ENCODE measurements at places on chromosomes 12 and 14. TPM values are rescaled to one million over a fixed set of nuclear protein-coding genes. Genes with fewer than 3 reads are reported as not detected.

DNA sequence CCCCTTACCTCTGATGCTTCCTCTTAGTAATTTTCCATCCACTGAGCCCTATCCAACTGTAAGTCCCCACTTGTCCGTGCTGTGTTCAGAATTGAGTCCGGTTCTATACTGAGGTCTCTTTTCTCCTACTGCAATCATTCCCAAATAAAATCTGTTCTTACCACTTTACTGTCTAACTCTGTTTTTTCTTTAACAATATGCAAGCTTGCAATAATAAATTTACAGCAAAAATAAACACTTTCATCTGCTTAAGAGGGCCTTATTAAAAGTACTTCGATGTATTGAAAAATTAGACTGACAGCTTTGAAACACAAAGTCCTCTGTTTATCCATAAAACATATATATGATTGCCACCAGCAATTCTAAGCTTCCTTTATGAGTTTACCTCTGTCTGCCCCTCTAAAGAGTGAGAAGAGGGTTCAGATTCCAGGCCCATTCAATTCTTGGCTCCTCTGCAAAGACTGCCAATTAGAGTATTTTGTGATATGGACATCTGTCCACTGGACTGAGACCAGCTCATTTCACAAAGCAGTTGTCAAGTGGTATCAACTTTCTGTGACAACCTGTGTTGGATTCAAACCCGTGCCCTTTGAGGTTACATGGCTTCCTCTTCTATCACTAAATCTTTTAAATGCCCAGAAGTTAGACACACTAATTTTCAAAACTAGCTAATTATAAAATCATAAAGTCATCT is 39.9 kb upstream of the G2E3 start:
- DNase-seq, result no peak

GRCh38 chr14:47490353-47490752 is 185.1 kb downstream of the MDGA2 start:
- DNase-seq, result no peak

DNA sequence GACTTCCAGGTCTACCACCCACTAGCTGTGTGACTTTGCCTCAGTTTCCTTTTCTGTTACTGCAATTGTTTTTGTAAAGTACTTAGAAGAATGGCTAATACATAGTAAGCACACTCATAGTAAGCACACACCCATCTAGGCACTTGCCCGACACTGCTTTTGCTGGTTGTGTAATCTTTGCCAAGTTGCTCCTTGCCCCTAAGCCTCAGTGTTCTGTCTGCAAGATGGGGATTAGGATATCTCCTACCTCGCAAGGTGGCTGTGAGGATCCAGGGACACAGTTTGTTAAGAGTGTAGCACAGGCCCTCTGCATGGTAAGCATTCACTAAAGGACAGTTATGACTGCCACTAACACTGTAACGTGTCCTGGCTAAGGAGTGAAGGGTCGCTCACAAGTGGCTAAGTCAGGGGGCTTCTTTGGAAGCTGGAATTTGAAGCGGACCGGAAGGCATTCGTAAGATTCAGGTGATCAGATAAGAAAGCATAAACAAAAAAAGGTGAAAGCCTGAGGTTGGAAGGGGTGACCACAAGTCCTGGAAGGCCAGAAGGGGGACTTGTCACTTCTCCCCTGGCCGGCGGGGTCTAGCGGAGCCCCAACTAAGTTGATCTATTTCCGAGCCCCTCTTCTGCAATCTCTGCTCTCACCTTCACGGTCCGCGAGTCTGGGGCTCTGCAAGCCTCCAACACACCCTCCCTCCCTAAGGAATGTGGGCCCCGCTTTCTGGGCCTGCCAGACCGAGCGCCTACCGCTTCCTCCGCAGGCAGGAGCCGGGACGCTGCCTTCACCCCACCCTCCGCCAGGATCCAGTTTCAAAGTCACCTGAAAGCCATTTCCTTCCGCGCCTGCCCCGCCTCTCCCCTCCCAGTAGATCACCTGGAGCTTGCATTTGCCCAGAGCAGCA is 1.5 kb upstream of the PLEKHG3 start:
- peak; percentile 43 for DNase-seq

GRCh38 chr14:36716614-36717184 is 55.0 kb downstream of the PAX9 start:
- DNase-seq, result no peak

Gene CMA1
- total RNA-seq, result not detected

Gene SSTR1
- total RNA-seq, result not detected

Gene TOMM20L
- total RNA-seq, result not detected

GRCh38 chr12:17028348-17028747 is 422.4 kb upstream of the LMO3 start:
- DNase-seq, result no peak

- no peak for DNase-seq
Measured at GRCh38 chr14:74516451-74517160, 23.0 kb downstream of the ISCA2 start.

Gene TMEM63C
- total RNA-seq, result 1.9 TPM

DNA sequence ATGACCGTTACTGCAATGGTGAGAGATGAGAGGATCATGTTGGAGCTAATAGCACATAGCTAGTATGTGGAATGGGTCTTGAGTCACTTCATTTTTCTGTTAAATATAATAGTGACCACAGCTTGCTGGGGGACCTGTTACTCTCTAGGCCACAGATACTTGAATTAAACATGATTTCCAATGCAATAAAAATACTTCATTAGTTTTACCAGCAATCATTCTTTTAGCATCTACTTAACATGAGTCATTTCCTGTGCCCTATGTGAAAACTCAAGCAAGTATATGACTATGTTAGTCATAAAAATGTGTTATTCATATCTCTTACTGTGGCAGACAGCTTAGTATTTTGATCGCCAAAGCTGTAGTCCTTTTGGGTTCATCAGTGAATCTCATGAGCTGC is 798.8 kb downstream of the SLC16A7 start:
- no peak for DNase-seq

GRCh38 chr14:24331731-24332267 is 3.1 kb downstream of the ADCY4 start:
- no peak for DNase-seq

- DNase-seq, result no peak
Measured at GRCh38 chr12:122137229-122137628, 36.8 kb downstream of the IL31 start.

GRCh38 chr14:104680806-104681688 is 8.4 kb upstream of the INF2 start:
- DNase-seq, result no peak

- DNase-seq, result no peak
Measured at GRCh38 chr12:126974779-126975178, 1292.2 kb upstream of the TMEM132C start.

Gene NEDD8
- 197 TPM for total RNA-seq

Gene IPO8
- 41.7 TPM for total RNA-seq

GRCh38 chr12:22029991-22030390 is 16.0 kb upstream of the CMAS start:
- DNase-seq, result no peak

GRCh38 chr12:129489100-129489676 is 414.6 kb downstream of the TMEM132D start:
- no peak for DNase-seq

Gene ARMH4
- not detected for total RNA-seq

Gene MYO1H
- not detected for total RNA-seq

Gene SLC22A17
- total RNA-seq, result 2.0 TPM

- no peak for DNase-seq
Measured at GRCh38 chr12:6172086-6172485, 28.1 kb upstream of the CD9 start.

GRCh38 chr14:66234411-66234810 is 251.8 kb upstream of the CCDC196 start:
- no peak for DNase-seq

DNA sequence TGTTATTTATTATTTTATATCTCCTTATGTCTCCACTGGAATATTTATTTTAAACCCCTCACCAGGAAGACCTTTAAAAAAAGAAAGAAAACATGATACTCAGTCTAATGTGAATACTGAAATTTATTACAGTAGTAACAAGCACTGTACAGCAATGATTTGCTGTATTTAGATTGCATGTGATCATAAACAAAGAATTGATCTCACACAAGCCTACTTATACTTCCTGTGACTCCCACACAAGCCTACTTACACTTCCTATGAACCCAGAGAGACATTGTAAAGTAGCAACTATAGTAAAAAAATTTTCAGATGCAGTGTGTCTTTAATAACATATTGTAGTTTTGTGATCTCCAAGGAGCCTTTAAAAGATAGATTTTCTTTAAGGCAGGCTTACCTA is 142.7 kb upstream of the SYT1 start:
- no peak for DNase-seq

DNA sequence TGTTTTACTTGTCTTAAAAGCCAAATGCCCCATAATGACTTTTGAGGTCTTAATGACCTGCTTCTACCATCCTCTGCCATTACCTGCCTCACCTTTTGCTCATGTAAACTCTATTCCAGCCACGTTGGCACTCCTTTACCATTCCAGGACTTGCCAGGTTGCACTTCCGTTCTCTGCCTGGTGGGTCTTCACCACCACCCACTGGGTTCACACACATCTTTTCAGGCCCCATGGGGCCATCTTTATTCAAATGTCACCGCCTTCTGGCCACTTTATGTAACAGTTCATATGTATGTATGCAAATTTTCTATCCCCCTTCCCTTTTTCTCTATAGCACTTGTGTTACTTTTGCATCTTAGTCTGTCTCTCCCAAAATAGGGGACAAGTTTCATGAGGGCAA is 57.7 kb downstream of the ATP2A2 start:
- no peak for DNase-seq

GRCh38 chr12:96177013-96177412 is 17.2 kb upstream of the ELK3 start:
- DNase-seq, result peak; percentile 84

DNA sequence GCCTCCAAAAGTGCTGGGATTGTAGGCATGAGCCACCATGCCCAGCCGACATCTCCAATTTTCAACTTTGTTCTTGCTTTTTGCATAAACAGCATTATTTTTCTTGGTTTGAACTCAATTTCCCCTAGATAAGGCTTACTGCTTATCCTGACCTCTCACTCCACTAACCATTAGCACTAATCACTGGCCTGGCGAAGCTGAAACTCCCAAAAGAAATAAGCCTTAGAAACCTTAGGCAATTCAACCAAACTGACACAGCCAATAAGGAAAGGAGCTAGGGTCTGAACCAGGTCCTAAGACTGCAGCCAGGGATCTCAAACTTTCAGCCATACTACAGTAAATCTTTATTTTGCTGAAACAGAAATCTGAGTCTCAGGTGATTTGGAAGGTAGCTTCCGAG is 448.0 kb downstream of the RMST start:
- no peak for DNase-seq

Gene ADAMTS20
- not detected for total RNA-seq

DNA sequence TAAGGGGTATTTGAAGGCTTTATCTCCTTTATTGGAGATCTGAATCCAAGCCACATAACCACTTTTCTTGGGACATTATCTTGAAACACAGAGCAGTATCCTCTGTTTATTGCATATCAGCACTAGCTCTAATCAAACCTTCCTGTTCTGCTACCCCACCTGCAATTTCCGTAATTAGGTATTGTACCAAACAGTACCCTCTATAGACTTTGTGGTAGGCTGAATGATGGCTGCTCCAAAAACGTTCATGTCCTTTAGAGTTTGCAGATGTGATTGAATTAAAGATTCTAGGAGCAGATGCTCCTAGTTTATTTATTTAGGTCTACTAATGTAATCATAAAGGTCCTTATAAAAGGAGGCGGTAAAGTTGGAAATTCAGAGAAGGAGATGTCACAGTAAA is 573.0 kb upstream of the ATXN7L3B start:
- DNase-seq, result no peak

GRCh38 chr12:107818984-107819383 is 44.5 kb downstream of the ASCL4 start:
- no peak for DNase-seq

Measured in activated CD4-positive, alpha-beta memory T cell treated with anti-CD3 and anti-CD28 coated beads, Interleukin-2, amount 10 ng/mL, durations not matched to agents 7 days and 5 days (primary cell).